Stimulated activated CD4-positive, alpha-beta T cell treated with anti-CD3 and anti-CD28 coated beads, Interleukin-1b, Interleukin-23, amount 100 ng/mL, for 1 hour (primary cell): ENCODE measurements at places on chromosomes 2 and 18.
A peak's percentile ranks its signal among the peaks of the same experiment; 100 is the strongest.

- DNase-seq: no peak
Measured at GRCh38 chr2:84247532-84247931, 211.5 kb downstream of the SUCLG1 start.

DNA sequence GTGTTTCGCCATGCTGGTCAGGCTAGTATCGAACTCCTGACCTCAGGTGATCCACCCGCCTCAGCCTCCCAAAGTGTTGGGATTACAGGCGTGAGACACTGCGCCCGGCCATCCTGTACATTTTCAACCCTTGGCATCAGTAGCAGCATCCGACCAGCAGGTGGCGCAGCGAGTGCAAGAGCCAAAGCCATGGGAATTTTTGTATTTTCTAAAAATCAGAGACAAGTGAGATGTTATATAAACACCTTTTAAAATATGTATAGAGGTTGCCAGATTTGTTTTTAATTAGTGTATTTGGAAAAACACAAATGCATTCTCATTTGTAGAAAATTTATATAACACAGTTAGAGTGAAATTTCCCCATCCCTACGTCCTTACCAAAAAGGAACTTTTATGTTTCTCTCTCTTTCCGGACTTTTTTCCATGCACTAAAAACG lies 36.8 kb downstream of the MOGAT1 start:
- DNase-seq: peak; percentile 64

DNA sequence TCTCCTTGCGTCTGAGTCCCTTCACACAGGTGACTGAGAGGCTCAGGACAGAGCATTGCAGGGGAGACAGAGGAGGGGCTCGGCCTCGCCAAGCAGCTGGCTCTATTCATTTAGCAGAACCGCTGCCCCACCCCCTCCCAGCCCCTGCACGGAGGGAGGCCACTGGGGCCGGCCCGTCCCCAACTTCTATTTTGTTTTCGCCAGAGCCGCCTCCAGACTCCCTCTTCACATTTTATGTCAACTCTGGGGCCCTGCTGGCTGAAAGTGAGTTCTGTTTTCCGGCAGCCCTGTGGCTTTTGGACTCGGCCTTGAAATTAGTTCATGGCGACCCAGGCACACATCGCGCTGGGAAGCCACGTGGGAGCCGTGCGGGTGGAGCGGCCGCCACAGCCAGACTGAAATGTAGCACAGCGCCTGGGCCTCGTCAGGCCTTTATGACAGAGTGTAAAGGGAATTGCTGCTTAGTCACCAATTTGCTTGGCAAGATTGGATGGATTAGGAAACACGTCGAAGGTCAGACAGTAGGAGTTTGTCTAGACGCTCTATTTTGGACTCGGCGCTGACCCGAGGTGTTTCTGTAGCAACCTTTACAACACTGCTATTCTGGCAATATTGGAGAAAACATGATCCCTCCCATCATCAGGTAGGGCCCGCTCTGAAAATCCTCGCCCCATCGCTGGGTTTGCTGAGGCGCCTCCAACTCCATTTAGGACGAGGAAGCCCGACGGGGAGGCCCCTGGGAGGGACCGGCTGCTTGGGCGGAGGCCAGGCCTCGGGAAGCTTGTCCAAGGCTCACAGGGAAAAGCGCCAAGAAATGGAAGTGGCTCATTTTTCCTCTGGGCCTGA lies 90.7 kb upstream of the CTDP1 start:
- no peak for DNase-seq

DNA sequence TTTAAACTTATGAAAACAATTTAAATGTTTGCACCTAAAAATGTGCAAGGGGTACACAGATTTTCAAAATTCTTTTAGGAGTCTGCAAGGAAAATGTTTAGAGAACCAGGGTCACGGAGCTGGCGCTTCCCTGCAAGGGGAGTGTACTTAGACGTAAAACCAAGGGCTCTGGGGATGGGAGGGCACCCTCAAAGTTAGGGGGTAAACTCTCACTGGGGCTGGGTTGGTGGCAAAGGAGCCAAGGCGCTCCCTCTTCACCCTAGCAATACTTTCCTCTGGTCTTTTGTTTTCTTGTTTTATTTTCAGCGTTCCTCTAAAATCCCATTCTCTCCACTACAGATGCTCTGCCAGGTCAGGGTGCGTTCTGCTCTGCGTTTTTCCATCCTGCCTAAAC lies 20.0 kb downstream of the TMEM247 start:
- no peak for DNase-seq

- DNase-seq: no peak
Measured at GRCh38 chr2:179017773-179018357, 32.1 kb downstream of the CCDC141 start.

DNA sequence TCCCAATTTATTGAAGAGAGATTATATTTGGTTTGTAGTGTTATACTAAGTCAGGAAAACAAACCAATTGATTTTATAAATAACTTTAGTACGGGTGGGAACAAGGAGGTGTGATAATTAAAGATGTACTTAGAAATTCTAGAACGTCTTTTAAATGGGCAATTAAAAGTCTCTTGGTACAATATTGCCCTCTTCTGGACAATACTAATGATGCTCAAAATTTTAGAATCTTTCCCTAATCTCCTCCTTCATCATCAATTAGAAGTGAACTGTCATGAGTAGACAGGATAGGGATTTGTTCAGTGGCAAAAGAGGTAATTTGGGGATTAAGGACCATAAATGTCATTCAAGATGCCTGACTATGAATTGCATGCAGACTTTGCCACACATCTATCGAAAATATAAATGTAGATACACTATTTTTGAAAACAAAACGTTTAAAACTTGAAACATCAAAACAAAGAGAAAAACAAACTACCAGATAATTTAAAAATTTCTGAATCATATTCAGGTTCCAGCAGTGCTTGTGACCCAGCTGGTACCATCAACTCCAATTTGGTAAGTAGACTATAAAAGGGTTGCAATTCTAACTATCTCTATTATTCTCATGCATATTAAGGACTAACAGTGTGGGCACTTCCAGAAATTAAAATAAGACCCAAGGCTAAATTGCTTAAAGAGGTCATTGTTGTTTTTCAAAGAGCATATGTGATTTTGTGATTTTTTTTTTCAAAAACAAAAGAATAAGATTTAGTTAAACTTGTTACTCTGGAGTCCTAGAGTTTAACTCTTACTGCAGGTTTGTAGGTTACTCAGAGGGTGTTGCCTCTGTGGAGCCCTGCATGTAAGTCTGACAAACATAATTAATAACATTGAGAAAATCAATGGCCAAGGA lies 123.5 kb downstream of the LAMA3 start:
- DNase-seq: no peak

DNA sequence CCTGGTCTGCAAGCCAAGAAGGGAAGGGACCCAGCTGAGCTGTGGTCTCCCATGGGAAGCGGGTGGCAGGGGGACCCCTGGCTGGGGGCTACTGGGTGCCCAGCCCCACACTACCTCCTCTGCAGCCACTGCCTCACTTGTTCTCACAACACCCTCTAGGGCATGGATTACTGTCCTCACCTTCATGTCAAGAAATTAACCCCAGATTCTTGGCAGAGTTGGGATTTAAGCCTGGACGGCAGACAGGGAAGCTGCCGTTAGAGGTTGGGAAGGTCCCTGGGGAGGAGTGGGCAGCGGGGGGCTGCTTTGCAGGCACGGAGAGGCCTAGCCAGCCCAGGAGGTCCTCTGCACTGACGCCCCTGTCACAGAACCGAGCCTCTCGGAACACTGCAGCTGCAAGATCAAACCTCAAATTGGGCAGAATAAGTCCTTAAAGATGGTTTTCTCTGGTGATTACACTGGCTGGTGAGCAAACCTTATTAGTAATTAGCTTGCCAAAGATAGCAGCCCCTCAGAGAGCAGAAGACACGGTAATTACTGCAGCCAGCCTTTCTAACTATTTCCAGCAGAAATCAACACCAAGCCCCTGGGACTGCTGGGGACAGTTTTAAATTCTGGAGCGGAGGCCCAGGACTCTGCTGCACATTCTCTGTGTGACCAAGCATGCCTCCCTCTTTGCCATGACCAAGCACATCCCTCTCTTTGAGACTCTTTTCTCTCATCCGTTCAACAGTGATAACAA lies 35.9 kb downstream of the KCNF1 start:
- no peak for DNase-seq

DNA sequence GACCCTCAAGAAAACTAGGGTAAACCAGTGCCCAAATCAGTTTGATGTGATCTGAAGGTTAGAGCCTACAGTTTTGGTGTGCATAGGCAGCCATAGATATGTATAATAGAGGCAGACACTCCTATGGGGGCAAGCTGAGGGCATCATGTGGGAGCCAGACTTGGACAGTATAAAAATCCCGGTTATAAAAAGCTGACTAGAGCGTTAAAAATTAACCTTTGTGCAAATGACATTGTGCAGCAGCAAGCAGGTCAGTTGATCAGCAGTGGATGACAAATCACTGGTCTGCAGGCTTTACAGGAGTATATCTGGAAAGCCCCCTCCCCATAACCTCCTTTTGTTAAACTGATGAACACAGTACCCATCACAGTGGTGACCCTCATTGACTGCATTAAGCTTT lies 107.8 kb downstream of the CTNNA2 start:
- DNase-seq: no peak

GRCh38 chr2:9178110-9178903 lies 28.3 kb upstream of the ASAP2 start:
- DNase-seq: no peak

GRCh38 chr2:23593752-23594459 lies 208.9 kb downstream of the KLHL29 start:
- no peak for DNase-seq

GRCh38 chr2:222504191-222504590 lies 79.8 kb downstream of the SGPP2 start:
- no peak for DNase-seq

DNA sequence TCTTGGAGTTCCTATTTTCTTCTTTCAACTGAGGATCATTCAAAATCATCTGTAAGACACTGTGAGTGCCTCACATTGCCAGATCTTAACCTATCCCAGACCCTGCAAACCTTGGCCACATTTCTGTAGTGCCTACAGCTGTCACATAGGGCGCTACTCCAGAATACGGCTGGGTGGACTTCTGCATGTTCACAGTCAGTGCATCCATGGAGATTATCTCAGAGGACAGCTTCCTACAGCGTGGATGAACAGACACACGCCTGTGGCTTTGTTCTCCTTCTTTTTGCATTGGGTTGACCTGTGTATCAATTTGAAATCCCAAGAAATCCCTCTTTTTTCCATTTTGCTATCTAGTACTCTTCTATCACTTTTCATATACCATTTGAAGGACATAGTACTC lies 1.9 kb upstream of the KLHL29 start:
- no peak for DNase-seq

DNA sequence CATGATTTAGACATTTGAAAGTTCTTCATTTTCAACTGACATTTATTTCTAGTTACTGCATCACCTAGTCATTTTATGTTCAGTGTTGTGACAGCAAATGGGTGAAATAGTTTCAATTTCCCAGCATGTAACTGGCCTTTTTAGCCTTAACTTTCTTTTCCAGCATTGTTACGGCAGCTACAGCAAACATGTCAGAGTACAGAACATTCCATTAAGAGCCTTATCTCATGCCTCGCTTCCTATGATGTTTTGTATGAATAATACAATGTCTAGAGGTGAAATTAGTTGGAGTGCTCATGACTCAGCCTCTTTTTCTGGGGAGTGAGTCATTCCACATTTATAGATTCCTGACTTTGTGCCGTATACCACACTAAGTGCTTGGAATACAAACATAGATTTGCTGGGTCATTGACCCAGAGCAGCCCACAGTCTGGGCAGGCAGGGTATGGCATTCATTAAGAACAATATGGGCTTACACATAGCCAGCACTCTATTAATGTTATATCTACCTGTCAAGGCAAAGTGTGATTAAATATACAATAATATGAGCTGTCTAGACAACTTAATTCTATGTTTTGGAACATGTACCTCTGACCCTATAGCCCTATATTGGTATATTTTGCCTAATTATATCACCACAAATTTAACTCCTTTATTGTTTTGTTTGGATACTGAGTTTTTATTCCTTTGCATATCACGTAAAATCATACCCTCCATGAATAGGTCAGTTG lies 72.2 kb downstream of the MAP2 start:
- DNase-seq: no peak

GRCh38 chr2:54541995-54542394 lies 85.9 kb downstream of the SPTBN1 start:
- DNase-seq: no peak

GRCh38 chr2:10380048-10380926 lies 67.8 kb downstream of the ODC1 start:
- DNase-seq: no peak

- DNase-seq: no peak
Measured at GRCh38 chr2:29459445-29460179, 344.4 kb downstream of the CLIP4 start.

- no peak for DNase-seq
Measured at GRCh38 chr2:171430516-171431410, 3.0 kb downstream of the METTL8 start.

DNA sequence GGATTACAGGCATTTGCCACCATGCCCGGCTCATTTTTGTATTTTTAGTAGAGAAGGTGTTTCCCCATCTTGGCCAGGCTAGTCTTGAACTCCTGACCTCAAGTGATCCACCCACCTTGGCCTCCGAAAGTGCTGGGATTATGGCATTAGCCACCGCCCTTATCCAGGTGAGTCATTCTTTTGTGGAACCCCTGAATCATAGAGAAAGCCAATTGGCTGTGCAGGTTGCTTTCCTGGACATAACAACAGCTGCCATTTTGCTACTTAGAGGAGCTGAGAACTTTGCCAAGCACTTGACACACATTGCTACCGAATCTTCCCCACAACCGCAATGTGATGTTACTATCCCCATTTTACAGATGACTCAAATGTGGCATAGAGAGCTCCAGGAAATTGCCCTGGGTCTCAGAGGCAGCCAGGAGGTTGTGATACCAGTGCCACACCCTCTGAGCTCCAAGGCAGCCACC lies 36.0 kb downstream of the SETBP1 start:
- DNase-seq: no peak

DNA sequence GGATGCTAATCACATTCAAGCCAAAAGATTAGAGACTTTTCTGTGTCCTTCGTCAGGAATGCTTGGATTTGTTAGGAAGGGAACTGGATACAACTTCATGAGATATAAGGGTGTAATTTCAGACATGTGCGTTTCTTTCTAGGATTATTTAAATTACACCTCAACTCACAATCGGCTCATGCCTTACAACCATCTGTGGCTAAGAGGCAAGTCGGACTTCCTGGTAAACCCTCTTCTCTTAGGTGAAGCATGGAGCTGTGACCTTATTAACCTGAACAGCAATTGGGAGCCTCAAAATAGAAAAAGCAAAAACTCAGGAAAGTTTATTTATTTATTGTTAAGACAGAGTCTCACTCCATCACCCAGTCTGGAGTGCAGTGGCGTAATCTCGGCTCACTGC lies 61.8 kb downstream of the SEMA4F start:
- no peak for DNase-seq

DNA sequence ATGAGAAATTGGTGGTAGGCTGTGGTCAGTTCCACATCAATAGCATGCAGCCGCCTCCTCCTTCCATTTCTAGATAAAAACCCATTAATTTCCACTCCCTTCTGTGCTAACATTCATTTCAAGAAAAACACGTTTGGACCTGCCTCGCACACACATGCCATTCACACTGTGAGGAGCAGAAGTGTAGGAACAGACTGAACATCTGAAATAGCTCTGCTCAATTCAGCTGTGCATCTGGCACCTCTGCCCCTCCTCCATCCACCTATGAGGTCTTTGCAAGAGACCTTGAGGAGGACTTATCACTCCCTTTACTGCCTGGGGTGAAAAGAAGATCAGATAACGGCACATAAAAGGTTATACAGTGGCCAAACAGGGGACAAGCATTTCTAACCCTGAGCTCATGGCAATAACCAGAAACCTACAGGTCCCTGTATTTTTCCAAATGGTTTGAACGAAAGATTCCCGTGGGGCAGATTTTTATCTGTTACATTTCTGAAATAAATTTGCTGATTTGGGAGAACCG lies 30.8 kb upstream of the LRP2 start:
- no peak for DNase-seq
